ENCODE measurements at places on chromosomes 3 and 15. TPM values are rescaled to one million over a fixed set of nuclear protein-coding genes. Genes with fewer than 3 reads are reported as not detected.

- no peak for DNase-seq
Observed at GRCh38 chr15:82138306-82138705, 92.5 kb upstream of the MEX3B start.

- DNase-seq: no peak
Observed at GRCh38 chr3:149375501-149376196, 1.8 kb downstream of the TM4SF1 start.

GRCh38 chr3:41111011-41111410, 88.3 kb upstream of the CTNNB1 start:
- no peak for DNase-seq

DNA sequence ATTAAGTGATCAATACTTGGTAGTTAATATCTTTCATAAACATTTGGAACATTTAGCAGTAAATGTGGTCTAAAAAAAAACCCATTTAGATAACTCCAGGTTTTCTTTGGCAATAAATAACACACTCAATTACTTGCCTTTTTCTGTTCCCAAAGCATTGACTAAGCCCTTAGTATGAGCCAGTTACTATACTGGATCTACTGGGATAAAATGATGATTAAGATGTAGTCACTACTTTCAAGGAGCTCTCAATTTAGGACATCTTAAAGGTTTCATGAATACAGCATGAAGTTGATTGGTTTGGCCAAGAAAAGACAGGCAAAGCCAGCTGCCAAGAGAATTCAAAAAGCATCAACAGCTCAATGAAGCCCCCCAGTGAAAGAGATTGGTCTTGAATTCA, 250.9 kb downstream of the EPHA3 start:
- no peak for DNase-seq

DNA sequence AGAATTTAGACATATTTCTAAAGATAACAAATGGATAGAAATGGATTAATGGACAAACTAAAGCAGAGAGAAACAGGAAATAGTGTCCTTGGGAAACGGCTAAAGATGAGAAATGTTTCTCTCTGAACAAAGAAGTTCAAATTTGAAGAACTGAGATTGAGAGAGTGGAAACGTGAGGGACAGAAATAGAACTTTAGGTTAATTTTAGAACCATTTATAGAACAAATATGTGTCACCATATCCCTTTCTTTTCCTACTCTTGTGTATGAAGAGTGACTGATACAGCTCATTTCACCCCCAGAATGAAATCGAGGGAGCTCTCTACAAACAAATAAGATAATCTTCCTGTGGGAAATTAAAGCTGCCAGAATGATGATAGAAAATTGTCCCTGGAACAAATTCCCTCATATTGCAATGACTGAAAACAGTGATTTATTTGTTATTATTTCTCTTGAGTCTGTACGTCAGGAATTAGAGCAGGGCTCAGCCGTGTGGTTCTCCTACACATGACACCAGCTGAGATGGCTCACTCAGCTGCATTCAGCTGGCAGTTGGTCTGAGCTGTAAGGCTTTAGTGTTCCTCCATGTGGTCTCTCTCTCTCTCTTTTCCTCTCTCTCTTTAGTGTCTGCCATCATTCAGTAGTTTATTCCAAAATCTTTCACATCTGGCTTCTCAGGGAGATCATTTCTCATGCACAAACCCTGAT, 46.6 kb upstream of the ARPP21 start:
- no peak for DNase-seq

GRCh38 chr3:177657243-177657642, 460.0 kb upstream of the TBL1XR1 start:
- DNase-seq: no peak

- DNase-seq: no peak
Observed at GRCh38 chr3:105459566-105460290, 93.0 kb downstream of the ALCAM start.

GRCh38 chr15:100663915-100664281, 61.5 kb downstream of the ASB7 start:
- DNase-seq: no peak

GRCh38 chr3:193805448-193805847, 212.4 kb downstream of the OPA1 start:
- DNase-seq: peak; percentile 68

DNA sequence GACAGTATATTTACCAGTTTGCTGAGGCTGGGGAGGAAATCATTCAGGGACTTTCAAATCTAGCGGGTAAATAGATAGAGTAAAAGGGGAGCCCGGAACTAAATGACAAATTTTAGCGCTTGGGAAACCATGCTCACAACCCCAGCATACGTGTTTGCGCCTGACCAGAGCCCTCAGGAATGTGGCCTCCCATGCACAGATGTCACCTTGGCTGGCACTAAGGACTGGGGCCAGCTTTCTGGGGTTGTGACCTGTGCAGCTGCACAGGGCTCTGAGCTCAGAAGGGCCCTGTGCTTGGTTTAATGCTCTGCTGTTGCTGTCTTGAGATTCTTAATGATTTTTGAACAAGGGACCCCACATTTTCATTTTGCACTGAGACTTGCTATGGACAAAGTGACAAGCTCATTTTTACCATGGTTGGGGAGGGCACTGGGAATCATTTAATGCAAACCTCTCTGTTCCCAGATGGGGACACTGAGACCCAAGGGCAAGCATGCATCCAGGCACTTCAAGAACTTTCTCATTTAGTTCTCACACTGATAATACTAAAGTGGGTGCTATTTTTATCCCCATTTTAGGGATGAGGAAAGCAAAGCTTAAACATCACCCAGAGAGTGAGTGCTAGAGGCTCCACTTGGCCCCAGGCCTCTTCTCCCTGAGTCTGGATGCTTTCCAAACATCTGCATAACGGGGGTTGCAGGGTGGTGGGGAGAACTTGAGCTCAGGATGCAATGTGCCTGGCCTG, 44.1 kb upstream of the FAM107A start:
- no peak for DNase-seq

DNA sequence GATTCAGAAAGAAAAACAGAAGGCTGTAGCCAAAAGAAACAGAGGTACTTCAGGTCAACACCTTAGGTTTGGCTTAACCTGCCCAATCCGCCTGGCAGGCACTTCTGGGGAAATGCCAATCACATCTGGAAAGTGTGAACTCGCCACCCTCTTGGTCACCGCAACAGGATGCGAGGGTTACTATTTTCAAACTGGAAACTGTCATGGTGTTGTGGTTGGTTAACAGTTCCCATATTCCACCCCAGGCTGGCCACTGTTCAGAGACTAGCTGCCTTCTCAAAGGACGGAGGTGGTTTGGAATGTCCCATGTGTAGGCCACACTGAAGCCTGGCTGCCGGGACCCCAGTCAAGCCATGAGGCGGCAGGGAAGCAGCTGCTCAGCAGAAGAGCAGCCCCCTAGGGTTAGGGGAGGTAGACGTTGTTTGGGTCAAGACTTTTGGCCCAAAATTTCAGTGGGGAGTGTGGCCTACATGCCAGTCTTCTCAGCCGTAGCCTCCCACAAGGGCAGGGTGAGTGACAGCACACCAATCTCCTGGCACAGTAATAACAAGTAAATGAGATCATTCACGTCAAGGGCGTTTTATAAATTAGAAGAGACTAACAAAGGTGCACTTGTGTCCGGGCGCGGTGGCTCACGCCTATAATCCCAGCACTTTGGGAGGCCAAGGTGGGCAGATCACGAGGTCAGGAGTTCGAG, 54.6 kb downstream of the UMPS start:
- no peak for DNase-seq

DNA sequence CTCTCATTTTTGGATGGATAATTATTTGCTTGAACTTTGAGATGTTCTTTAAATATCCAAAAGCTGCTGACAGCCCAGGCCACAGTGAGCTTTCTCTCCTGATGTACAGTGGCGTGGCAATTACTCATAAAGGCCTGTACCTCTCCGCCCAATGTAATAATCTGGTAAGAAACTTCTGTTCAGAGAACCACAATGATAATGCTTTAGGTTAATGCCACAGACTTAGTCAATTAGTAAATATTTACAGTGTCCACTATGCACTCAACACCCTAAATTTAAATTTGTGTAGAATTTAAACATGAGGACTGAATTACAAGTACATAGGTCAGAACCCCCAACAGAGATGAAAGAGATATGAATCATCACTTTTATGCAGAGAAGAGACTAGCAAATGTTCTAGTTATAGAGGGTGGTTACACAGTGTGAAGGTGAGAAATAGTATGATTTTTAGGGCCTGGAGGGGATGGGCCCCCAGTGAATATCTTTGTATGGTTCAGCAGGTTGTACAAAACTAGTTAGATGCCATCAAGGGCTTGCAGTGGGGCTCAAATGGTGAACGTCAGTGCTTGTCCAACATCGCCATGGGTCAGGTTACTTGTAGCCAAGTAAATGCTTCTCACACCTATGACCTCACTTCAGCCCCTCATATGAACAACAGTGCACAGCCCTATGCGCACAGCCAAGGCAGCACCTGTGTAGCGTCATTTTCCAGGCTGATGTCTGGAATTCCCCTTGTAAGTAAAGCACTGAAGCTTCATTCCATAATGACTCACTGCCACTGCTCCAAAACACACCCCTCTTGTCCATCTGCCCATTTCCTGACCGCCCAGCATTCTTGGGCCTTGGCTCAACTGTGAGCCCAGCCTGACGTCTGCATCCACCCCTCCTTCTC, 13.3 kb downstream of the ABHD2 start:
- DNase-seq: no peak

GRCh38 chr15:95853350-95853749, 477.1 kb upstream of the NR2F2 start:
- no peak for DNase-seq

- no peak for DNase-seq
Observed at GRCh38 chr3:166570102-166570501, 732.9 kb upstream of the BCHE start.

DNA sequence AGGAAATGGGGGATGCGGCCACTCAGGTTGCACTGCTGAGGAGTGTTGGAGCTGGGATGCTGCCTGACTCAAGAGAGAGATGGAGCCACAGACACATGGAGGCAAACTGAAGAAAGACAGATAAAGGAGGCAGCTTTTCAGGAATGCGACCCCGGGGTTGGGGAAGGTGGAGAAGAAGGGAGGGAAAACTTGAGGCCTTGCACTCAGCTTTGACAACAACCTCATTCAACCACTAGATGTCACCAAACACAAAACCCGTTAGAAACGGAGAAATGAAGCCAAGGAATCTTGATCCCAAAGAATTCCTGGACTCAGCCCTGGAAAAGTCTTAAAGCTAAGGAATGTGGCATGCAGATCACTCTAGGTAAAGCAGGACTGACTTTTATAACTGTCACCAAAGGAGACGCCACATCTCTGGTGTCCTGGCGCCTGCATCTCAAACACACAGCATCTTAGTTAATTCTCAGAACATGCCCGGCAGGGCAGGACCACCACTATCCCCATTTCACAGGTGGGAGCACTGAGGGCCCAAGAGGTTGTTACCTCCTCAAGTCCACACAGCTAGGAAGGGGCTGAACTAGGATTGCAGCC, 59.6 kb upstream of the LMCD1 start:
- DNase-seq: no peak

GRCh38 chr3:186722457-186722856, 5.3 kb downstream of the KNG1 start:
- DNase-seq: no peak

DNA sequence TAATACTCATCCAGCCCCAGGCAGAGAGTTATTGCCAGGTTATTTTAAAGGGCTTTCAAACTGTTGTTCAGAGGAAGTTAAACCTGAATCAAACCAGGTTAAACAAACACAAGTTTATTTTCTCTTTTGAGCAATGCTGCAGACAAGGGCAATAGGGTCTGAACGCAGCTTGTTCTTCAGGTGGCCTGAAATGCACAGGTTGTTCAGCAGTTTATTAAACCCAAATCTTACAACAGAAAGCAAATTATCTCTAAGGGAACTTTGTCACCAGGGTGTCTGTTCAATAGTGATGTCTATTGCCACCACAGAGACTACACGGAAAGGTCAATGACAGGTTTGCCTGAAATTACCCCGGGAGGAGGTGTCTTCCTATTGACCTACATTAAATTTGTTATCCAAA, 134.0 kb downstream of the IL5RA start:
- no peak for DNase-seq

DNA sequence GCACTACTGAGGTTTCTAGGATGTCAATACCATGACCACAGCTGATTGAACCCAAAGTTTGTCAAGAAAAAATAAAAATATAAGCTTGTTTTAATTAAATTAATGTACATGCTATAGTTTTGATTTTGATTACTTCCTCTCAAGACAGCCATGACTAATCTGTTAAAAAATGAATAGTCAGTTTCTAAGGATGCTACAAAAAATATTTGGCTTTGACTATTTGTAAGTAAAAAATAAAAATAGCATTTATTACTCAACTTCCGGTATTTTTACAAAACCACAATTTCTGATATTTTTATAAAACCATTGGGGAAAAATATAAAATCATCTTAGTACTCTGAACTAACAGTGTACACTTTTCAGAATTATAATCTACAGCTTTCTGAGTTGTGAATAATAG, 12.1 kb upstream of the TEX9 start:
- DNase-seq: no peak

- peak; percentile 77 for DNase-seq
Observed at GRCh38 chr3:9715764-9716437, 12.3 kb downstream of the CPNE9 start.

GRCh38 chr3:94114666-94115065, 51.8 kb downstream of the NSUN3 start:
- DNase-seq: no peak

- no peak for DNase-seq
Observed at GRCh38 chr3:76673171-76673570, 366.7 kb upstream of the ROBO2 start.

TTBK2 gene
- 20.6 TPM for total RNA-seq

PCLAF gene
- 1.1 TPM for total RNA-seq

HYAL3 gene
- total RNA-seq: 1.4 TPM

PLA2G4D gene
- total RNA-seq: not detected

CCDC33 gene
- not detected for total RNA-seq

CSPG5 gene
- total RNA-seq: 0.35 TPM

GOLGA6L7 gene
- not detected for total RNA-seq

GMNC gene
- 4.4 TPM for total RNA-seq

BDH1 gene
- 43.1 TPM for total RNA-seq
